ENCODE measurements at places on chromosomes 6 and 20. TPM values are rescaled to one million over a fixed set of nuclear protein-coding genes. Genes with fewer than 3 reads are reported as not detected.
A peak's percentile ranks its signal among the peaks of the same experiment; 100 is the strongest.

PNPLA1 gene
- polyA plus RNA-seq = 0.14 TPM

NDUFAF4 gene
- polyA plus RNA-seq = 25.6 TPM

HLA-DMB gene
- 8.2 TPM for polyA plus RNA-seq

MEI4 gene
- polyA plus RNA-seq = 0.10 TPM

HNF4A gene
- 1.0 TPM for polyA plus RNA-seq

NR2E1 gene
- polyA plus RNA-seq = 0.06 TPM

TRIM10 gene
- polyA plus RNA-seq = 0.56 TPM

REV3L gene
- 51.5 TPM for polyA plus RNA-seq

APOBEC2 gene
- polyA plus RNA-seq = 1.3 TPM

DLL1 gene
- polyA plus RNA-seq = 7.7 TPM

HAO1 gene
- not detected for polyA plus RNA-seq

YIPF3 gene
- polyA plus RNA-seq = 131 TPM

MARCKS gene
- polyA plus RNA-seq = 291 TPM

ZNF311 gene
- polyA plus RNA-seq = 6.2 TPM

- peak; percentile 89 for DNase-seq
Observed at GRCh38 chr6:6003621-6004366, 2.9 kb downstream of the NRN1 start.

GRCh38 chr6:113120224-113120581 lies 736.9 kb upstream of the MARCKS start:
- no peak for DNase-seq

GRCh38 chr6:32244946-32245398 lies 21.1 kb upstream of the NOTCH4 start:
- DNase-seq = peak; percentile 66

DNA sequence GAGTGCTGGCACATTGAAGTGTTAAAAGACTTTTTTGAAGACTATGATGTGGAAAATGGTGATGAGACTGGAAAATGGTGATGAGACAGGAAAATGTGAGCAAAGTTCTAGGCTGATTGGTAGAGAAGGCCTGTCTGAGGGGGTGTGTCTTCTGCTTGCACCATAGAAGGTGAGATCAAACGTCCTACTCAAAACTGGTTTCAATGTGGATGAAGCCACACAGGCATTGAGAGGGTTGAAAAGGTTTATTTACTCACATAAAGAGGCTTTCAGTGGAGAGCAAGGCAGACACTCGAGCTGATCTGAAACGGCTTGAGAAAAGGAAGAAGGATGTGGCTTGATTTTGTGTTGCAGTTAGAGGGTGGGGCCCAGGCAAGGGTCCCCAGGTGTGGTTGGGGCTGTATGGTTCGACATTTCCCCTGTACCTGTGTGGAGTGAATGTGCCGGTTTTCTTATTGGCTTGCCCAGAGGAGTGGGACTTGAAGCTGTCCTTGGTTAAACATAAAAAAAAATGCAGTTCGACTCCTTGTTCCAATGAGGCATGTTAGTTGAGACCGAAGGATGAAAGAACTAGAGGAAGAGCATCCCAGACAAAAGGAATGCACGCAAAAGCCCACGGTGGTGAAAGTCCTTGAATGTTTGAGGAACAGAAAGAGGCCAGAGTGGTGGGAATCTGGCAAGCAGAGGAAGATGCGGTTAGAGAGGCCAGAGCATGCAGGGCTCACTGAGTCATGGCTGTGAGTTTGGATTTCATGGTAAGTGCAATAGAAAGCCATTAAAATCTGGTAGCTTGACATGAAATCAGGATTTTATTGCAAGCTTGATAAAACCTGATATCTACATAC lies 172.3 kb downstream of the EPM2A start:
- peak; percentile 34 for DNase-seq

GRCh38 chr20:6908673-6909072 lies 141.2 kb downstream of the BMP2 start:
- DNase-seq = no peak

DNA sequence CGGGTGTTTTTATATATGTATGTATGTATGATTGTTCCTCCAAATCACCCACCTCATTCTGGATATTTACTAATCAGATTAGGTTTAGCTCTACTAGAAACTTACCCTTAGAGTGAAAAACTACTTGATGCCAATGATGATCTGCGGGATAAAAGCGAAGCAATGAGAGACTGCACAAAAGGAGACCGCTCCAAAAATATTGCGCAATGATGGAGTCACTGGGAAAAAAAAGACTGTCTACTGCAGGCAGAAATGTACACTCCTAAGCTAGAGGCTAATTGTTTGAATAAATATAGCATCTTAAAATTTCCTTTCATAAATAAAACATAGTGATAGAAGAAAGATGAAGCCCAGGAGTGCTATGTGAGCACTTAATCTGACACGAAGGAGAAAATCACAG lies 7.3 kb downstream of the RAB32 start:
- no peak for DNase-seq

GRCh38 chr6:112367628-112368027 lies 20.5 kb downstream of the RFPL4B start:
- no peak for DNase-seq

GRCh38 chr6:108175176-108175591 lies 9.4 kb downstream of the NR2E1 start:
- DNase-seq = peak; percentile 42

DNA sequence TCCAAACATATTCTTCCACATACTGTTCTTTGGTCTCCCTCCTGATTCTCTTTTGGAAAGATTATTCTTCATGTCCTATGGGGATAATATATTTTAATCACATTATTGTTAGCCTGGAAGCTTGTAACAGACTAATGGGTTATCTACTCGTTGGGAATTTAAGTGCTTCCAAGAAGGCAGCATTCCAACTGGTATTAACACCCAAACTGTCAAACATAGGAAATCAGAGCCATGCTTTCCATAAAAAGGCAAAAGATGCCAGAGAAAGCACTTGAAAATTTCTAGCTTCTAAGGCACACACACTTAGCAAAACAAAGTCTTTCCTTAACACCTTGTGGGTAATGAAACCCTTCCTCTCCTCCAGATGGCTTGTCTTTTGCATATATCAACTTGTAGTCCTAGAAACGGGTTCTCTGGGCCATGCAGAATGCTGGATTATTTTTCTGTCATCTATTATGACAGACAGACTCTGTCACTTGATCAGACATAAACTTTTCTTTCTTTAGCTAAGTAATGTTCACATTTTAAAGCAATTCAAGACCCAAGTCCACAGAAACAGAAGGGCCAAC lies 41.5 kb downstream of the B4GALT5 start:
- no peak for DNase-seq

DNA sequence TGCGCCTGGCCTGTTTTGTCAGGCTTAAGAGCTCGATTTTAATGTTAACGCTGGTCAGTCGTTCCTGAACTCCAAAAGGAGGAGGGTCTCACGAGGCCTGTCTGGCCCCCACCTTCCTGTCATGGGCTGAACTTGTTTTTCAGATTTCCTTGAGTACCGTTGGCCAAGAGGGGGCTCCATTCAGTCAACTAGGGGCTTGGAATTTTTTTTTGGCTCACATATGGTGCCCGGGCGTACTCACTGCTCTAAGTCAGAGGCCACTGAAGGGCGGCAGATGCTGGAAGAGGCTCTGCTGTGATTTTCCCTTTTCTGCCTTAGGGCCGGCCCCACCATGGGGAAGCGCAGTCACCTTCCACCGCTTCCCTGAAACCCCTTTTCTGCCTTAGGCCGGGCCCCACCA lies 6.9 kb upstream of the BIRC7 start:
- no peak for DNase-seq

DNA sequence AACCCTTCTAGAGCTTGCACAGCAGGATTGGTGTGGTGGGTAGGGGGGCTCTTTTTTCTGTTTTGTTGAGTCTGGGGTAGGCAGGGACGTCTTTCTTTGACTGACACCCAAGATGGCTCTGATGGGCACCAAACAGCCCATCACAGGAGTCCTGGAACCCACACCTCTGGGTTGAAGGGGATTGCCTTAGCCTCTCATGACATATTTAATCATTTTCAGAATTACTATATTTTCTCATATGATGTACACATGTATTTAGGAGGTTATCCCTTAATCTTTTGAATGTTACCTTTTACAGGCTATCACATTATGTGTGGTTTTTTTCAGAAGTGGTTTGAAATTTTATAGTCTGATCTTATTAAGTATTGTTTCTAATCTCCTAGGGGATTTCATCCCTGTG lies 64.6 kb downstream of the RPP40 start:
- DNase-seq = no peak

GRCh38 chr6:17729223-17730077 lies 22.7 kb upstream of the NUP153 start:
- DNase-seq = no peak

DNA sequence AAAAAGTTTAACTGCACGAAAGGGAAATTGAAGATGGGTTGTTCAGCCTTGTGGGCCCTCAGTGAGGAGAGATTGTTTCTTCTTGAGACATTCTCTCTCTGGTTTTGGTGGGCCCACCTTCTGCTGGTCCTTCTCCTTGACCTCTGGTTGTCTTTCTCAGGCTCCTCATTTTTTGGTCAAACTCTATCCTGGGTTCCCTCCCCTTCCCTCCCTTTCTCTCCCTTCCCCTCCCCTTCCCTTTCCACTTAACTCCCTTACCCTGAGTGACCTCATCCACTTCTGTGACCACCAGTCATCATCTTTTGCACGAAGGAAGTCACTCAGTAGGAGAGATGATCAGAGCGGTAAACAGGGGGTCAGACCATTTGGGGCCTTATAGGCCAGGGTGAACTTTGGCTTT lies 71.5 kb upstream of the RALY start:
- no peak for DNase-seq

GRCh38 chr20:10014431-10014830 lies 20.4 kb upstream of the ANKEF1 start:
- no peak for DNase-seq

DNA sequence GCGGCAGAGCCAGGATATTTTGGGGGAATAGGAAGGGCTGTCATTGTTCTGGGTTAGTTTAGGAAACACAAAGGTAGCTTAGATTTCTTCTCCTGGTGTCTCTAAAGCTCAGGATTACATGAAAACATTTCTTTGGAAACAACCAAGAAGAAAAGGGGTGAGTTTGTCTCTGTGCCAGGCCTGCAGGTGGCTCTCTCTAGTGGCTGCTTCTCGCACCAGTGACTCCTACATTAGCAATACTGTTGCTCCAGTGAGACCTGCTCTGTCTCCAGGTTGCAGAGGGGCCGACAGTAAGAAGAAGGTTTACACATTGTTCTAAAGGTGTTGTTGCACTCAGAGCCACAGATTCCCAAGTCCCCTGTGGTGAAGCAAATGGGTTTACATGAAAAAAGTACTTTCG lies 104.6 kb upstream of the GLP1R start:
- DNase-seq = no peak

- DNase-seq = no peak
Observed at GRCh38 chr20:1086277-1087213, 31.9 kb upstream of the PSMF1 start.

- no peak for DNase-seq
Observed at GRCh38 chr20:21269772-21270171, 33.4 kb upstream of the XRN2 start.

DNA sequence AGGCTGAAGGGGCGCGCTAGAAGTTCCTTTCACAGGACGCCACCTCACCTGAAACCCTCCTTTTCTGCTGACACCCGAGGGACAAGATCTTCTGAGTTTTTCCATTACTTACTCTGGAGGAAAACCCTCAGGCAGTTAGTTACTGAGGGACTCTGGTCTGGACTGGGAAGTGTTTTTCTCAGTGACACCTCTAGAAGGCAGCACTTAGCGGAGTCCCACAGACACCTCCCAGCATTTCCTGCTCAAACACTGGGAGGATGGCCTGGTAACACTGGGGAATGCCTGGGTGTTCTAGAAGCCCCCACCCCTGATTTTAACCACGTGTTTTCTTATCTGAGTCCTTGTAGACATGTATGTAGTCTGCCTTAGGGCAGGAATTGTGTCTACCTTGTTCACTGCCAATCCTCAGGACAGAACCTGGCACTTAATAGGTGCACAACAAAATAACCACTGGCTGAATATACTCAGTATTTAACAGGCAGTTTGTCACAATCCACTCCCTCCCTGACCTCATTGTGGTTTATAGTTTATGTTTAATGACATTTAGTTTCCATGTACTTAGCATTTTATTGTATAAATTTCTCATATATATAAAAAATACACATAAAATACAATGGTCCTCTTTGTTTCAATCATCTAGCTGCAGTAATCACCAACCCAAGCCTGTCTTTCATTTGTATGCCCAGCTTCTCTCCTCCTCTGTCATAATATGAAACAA lies 4.8 kb downstream of the GSTA3 start:
- no peak for DNase-seq

GRCh38 chr6:75631859-75632635 lies 30.4 kb downstream of the SENP6 start:
- DNase-seq = no peak

DNA sequence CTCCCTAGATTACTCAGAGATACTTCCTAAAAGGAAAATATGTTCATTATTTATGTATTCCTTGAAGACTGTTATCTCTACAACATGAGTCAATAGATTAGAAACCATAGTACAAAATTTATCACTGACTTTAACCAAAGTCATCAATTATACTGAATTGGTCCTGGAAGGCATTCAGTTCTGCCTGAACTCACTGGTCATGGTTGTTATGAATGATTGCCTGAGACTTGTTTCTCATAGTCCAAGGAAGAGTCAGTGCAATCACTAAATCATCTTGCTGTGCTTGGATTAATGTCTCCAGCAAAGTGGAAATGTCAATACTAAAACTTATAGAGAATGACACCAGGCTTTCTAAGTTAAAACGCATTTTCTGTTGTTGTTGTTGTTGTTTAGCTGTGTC lies 878.6 kb upstream of the MANEA start:
- DNase-seq = no peak

GRCh38 chr20:584971-585301 lies 25.2 kb downstream of the TCF15 start:
- no peak for DNase-seq

DNA sequence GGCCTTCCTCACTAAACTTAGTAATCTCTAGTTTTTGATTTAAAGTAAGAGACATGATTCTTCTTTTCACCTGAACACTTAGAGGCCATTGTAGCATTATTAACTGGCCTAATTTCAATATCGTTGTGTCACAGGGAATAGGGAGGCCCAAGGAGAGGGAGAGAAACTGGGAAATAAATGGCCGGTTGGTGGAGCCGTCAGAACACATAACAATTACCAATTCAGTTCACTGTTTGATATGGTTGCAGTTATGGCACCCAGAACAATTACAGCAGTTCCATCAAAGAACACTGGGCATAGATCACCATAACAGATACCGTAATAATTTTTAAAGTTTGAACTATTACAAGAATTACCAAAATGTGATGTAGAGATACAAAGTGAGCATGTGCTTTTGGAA lies 9.1 kb upstream of the GLYATL3 start:
- no peak for DNase-seq

DNA sequence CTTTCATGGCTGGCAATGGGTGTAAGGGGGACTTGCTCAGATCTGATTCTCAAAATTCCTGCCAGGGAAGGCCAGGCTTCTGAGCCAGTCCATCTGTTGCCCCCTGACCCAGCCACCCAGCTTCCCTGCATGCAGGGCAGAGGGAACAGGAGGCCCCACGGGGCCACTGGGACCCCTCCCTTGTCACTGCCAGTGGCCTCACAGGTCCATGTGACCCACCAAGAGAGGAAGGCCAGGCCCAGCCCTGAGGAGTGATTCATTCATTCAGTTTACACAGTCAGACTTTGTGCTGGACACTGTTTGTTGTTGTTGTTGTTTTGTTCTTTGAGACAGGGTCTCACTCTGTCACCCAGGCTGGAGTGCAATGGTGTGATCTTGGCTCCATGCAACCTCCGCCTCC lies 39.5 kb downstream of the UBE2V1 start:
- DNase-seq = no peak

Data from left lung (tissue), 14 donors.